Pancreas (tissue), 10 donors: ENCODE measurements at places on chromosomes 16 and 17.

DNA sequence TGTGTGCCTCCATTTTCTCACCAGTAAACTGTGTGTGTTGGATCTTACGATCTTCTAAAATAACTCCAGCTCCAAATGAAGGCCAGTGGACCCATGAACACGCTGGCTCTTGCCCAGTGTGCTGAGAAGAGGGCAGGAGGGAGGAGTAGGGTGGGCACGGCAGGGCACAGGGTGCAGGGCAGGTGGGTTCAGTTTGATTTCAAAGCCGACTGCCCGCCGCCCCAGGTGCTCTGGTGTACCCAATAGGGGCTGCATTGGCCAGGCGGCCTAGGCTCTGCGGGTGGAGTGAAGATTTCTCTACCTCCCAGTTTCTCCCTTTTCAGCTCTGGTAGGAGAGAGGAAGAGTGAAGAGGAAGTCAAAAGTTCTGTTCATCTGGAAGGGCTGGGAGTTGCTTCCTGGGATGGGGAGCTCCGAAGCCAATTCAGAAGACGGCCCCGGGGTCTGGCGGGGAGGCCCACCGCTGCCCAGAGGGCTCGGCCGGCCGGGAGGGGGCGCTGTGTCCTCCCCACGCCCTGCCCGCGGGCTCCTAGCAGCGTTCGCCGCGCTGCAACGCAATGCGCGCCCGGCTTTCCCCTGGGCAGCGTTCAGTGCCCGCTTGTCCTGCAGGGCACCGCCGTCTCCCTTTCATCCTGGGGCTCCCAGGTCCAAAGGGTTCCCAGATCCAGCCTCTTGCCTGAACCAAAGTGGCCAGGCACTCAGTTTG, 1.1 kb upstream of the CRHR1 start:
- no peak for DNase-seq

DNA sequence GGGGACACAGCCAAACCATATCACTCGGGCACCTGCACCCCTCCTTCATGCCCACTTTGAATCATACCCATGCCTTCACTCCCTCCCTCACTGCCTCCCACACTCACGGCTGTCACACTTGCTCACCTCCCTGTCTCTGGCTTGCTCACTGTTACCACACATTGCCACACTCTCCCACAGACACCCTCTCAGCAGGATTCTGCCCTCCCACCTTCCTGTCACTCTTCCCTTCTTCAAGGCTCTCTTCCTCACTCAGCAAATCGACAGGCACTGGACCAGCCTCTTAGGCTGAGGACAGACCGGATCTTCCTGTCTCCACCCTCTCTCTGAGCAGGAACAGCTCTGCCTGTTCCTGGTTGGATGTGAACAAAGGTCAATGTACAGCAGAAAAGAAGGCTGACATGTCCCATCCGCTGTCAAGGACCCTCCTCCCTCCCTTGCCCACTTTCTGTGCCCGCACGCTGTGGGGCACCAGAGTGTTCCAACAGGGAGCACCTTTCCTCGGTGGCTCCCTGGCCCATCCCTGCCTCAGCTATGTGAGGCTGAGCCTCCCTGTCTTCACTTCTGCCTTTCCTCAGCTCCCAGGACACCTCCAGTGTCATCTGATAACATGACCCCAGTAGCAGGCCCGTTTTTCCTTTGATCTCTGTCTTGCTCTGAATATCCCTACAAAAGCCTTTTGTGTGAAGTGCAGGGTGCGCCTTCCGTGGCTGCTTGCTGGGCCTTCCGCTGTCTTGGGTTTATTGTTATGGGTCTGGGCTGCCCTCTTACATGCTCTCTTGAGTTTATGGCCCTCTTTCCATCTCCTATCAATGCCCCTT, 47.0 kb downstream of the CCDC182 start:
- no peak for DNase-seq

DNA sequence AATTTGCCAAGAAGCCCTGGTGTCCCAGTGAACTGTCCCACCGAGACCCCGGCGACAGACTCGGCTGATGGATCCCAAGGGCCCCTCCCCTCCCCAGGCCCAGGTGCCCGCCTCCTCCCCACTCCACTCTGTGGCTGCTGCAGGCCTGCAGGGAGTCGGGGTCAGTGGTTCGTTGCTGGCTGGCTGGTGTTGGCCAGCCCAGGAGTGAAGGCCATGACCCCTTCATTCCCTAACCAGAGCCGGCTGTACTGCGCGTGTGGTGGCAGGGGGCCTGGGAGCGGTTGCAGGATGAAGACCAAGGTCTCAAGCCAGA, 9.2 kb upstream of the TBX2 start:
- no peak for DNase-seq

GRCh38 chr16:88570691-88571092, 489 bp downstream of the ZC3H18 start:
- DNase-seq, result no peak

- no peak for DNase-seq
Measured at GRCh38 chr16:80122115-80122514, 418.7 kb upstream of the DYNLRB2 start.
